Amygdala (tissue), 56 donors: ENCODE measurements at places on chromosomes 5 and 9.

DNA sequence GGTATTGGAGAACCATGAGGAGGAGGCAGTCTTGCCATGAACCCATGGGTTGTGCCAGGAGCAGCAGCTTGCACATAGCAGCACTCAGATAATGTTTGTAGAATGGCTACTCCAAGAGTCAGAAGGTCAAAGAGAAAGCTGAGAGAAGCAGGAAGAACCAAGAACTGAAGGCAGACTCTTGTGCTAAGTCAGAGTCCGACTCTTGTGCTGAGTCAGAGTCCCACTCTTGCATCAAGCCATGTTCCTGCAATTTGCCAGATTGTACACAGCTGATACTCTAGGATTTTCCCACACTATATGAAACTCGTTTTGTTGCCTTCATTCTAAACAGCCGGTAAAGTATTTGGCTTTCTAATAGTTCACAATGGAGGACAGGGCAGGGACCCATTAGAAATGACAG is 26.2 kb upstream of the HSPA9 start:
- no peak for DNase-seq

GRCh38 chr5:127400946-127401670 is 110.5 kb downstream of the MEGF10 start:
- no peak for DNase-seq

- no peak for DNase-seq
Measured at GRCh38 chr5:59992206-59992605, 98.7 kb upstream of the PDE4D start.

GRCh38 chr5:87885758-87886157 is 382.9 kb downstream of the TMEM161B start:
- DNase-seq: no peak

DNA sequence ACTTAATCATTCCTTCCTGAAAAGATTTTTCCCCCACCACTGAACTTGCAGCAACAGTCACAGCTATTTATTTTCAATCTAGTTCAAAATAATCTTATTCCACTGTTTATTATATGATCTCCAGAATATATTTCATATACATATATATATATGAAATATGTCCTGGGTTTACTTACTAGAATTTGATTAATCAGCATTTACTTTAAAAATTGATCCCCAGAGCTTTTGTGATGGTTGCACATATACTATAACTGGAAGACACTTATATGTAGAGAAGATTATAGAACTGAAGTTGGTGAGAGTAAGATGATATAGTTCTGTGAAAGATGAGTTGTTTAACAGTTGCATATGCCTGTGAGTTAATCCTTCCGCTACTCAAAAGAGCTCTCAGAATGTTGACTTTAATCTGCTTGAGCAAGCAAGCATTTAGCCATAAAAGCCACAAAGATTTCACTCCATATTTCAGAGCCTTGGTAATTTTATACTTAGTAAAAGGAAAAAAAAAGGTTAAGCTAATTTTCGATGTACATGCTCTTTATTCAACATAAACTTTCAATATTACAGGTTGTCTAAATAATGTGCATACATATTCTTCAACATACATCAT is 399.3 kb upstream of the CDH9 start:
- no peak for DNase-seq

DNA sequence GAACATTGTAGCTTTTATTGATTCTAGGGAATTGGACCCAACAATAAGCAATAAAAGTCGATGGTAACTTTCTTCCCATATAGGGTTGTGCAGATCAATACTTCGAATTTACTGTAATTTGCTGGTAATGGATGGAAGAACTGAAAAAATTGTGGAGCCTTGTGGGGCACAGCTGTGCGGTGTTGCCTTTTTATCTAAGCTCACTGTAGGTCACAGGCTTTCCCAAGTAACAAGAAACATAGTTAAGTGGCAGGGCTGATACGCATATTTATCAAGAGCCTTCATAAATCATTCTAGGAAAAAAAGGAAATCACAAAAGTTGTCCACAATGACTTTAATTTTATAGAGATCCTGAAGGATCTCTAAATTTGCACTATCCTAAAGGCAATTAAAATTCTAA is 292.9 kb downstream of the MAST4 start:
- DNase-seq: no peak

DNA sequence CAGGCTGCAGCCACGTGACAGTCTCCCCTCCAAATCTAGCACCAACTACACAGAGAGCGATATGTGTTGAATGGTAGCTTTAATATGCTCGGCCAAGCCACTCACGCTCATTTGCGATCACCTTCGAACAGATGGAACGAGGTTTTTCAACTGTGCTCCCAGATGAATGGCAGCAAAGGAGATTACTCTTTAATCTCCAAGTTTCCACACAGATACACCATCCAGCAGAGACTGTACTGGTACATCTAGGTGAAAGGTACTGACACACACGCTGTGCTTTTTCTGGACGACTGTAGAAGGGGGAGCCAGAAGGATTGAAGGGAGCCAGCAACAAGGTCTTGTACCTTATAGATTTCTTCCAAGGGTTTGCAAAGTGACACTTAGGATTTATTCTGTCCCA is 263.9 kb downstream of the NR3C1 start:
- DNase-seq: no peak

DNA sequence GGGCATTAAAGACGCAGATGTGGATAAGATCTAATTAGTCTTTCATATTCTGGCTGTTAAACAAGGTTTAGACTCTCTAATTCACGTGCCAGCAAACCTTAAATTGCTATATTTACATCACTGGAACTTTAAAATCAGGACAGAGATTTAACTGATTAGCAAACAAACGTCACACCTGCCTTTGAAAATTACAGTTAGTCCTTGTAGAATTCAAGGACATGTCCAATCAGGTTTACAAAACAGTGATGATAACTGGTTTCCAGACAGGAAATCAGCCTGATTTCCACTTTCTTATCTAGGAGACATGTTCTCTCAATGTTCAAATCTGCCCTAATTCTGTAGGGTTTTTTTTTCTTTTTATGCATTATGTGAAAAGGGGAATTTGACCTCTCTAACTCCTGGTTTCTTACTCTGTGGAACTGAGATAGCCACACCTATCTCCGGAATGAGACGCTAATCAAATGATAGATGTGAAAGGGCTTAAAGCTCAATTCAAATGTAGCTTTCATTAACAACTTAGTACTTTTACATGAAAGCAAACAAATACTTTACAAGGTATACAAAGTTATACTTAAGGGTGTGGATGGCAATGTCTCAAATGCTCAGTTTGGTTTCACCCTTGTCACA is 26.5 kb downstream of the SPINK5 start:
- DNase-seq: no peak

DNA sequence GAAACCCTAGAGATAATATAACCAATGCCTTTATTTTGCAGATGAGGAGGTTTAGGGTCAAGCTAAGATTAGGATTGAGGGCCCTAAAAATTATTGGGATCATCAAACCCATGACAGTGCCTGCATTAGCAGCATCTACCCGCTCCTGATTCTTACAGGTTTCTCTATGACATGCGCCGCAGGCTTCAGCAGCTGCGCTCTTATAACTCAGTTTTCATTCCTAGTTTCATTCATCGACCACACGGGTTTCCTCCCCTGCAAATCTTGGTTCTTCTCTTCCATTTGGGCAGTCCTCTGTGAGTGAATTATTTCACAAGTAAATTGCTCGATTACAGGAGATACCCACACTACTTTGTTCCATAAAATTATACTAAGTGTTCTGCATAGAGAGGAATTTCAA is 137.2 kb downstream of the SLC24A2 start:
- DNase-seq: no peak

- no peak for DNase-seq
Measured at GRCh38 chr9:131630205-131630831, 85.0 kb downstream of the PRRT1B start.

DNA sequence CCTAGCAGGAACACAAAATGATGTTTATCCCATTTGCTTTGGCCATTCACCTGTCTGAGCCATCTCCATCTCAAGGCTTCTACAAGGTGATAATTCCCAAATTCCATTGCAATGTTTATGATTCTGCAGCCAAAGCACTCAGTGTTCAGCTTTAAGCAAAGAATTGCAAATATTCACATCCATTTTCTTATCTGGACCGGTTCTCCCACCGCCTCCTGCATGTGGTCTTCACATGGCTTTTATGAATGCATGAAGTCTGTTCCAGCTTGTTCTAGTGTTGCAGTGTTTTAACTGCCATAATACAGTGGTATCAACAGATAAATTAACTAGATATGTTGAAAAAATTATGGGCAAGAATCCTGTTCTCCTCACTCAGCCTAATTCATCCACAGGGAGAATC is 443.0 kb upstream of the KLF4 start:
- no peak for DNase-seq
